ENCODE measurements at places on chromosomes 1 and 21.

- no peak for DNase-seq
These were observed 2.5 kb upstream of the NCF2 start for GRCh38 chr1:183592733-183593132.

DNA sequence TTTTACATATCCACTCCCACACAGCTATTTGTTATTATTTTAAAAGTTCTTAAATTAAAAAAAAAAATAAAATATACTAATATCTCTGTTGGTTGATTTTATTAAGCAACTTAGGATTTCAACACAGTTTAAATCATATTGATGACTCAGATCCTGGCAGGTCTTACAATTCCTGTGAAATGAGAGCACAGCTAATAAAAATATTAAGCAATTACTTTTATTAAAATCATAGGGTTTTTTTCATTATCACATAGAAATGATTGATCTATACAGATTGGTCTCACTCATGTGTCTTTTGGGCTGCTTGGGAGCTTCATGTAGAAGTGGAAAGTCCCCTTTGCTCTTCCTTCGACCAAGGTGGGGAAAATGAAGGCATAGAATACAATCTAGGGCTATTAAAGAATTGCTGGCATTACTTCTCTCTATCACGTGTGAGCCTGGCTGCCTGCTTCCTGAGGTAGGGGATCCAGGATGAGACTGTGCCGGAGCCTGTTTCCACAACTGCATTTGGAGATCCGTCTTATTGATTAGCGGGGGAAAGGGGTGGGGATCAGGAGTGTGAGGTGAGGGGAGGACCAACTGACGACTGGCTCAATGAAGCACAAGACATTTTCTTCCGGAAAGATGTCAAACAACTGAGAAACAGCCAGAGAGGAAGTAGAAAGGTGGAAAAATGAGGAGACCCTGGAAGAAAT lies 858.0 kb downstream of the USP25 start:
- DNase-seq, result no peak

- DNase-seq, result no peak
These were observed 176.9 kb upstream of the PRMT6 start for GRCh38 chr1:106879538-106879937.

GRCh38 chr1:197663162-197663953 lies 111.9 kb downstream of the DENND1B start:
- no peak for DNase-seq

- DNase-seq, result no peak
These were observed 323.0 kb upstream of the ADGRL2 start for GRCh38 chr1:81477710-81478109.

DNA sequence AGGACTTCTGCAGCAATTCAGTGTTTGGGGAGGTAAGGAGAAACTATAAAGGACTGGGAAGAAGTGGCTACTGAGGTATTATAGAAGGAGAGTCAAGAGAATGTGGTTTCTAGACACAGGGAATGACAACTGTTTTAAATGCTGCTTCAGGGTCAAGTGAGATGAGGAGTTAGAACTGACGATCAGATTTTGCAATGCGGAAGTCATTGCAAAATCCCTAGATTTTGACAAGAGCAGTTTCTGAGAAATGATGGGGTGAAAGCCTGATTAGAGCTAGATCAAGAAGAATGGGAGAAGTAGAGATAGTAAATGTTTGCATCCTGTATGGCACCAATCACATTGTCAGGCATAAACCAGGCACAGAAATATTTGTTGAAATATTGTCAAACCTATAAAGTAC lies 4.7 kb upstream of the TSNAX start:
- no peak for DNase-seq

- DNase-seq, result no peak
These were observed 7.0 kb upstream of the POU3F1 start for GRCh38 chr1:38053416-38054091.

DNA sequence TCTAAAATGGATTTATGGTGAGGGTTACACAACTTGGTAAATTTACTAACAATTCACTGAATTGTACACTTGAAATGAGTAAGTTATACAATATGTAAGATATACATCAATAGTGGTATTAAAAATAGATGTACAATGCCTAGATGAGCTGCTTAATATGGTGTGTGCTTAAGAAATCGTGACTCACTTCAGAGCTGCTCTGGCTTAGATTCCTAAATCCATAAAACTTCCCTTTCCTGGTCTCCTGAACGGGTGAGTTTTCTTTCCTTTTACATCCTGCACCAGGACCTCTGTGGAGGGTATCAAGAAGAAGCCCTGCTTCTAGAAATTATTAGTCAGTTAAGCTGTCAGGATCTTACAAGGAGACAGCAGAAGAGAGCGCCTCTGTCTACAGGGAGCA lies 30.4 kb downstream of the H3-3A start:
- no peak for DNase-seq

DNA sequence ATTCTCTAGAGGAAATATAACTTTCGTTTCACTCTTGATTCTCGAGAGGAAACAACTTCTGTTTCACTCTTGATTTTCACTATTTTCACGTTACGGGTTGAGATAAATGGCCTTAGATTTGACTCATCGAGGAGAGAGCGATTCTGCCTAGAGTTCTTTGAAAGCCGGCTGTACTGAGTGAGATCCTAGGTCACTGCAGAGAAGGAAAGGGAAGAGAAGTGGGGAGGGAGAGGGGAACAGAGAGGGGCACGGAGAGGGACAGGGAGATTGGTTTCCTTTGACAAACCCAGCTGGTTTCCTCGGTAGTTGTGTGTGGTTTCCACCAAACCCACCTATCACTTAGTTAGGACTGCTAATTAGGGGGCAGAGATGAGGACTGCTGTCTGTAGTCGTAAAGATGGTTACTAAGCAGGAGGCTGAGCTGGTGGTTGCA lies 21.6 kb upstream of the GPR137B start:
- DNase-seq, result no peak

- DNase-seq, result no peak
These were observed 71.8 kb downstream of the CD58 start for GRCh38 chr1:116498789-116499628.

DNA sequence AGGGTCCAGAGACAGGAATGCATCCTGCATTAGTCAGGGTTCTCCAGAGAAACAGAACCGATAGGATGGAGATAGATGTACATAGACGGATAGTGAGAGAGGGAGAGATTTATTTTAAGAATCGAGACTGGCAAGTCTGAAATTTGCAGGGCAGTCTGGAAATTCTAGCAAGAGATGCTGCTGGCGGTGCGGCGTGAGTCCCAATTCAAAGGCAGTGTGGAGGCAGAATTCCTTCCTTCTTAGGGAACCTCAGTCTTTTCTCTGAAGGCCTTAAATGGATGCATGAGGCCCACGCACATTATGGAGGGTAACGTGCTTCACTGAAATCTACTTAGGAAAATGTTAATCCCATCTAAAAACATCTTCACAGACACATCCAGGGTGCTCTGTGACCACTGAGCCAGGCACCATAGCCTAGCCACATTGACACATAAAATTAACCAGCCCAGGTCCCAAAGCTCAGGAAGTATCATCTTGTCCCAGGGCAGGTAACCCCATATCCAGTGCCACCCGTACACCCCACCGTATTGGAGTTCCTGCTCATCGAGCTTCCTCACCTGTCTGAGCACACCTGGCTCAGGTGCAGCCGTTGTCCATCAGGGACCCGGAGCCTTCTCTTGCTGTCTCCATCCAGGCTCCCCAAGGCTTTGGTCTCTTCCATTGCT lies 9.7 kb upstream of the PKNOX1 start:
- DNase-seq, result no peak

DNA sequence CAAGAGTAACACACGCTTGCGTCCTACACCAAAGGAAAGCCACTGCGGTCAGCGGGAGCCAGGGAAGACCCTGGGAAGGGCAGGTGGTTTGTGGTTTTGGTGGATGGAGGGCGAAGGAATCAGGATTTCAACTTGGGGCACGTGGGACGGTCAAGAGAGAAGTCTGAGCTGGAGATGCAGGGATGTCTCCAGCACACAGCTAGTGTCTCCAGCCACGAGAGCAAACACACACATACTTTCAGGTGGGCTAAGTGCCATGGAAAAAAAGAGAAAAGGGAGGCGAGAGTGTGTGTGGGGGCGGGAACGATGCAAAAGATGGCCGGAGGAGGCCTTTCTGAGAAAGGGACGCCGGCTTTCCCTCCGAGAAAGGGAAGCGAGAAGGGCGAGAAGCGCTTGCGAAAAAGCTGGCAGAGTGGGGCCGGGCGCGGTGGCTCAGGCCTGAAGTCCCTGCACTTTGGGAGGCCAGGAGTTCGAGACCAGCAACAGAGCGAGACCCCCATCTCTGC lies 1.4 kb upstream of the SRRM1 start:
- DNase-seq, result peak; percentile 19

DNA sequence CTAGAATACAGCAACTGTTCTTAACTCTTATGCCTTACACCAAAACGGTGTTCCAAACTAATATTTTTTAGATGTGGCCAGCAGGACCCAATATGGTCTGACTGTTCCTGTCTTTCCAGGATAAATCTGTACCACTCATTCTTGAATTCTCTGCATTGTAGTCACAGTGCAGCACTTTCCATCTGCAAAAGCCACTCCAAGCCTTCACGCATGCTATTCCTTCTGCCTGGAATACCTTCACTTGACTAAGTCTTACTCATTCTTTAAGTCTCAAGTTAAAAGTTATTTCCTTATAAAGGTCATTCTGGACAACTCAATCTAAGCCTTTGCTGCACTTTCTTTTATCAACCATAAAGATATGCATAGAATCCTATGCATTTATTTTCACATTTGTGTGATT lies 1194.5 kb downstream of the PLA2G4A start:
- DNase-seq, result no peak

DNA sequence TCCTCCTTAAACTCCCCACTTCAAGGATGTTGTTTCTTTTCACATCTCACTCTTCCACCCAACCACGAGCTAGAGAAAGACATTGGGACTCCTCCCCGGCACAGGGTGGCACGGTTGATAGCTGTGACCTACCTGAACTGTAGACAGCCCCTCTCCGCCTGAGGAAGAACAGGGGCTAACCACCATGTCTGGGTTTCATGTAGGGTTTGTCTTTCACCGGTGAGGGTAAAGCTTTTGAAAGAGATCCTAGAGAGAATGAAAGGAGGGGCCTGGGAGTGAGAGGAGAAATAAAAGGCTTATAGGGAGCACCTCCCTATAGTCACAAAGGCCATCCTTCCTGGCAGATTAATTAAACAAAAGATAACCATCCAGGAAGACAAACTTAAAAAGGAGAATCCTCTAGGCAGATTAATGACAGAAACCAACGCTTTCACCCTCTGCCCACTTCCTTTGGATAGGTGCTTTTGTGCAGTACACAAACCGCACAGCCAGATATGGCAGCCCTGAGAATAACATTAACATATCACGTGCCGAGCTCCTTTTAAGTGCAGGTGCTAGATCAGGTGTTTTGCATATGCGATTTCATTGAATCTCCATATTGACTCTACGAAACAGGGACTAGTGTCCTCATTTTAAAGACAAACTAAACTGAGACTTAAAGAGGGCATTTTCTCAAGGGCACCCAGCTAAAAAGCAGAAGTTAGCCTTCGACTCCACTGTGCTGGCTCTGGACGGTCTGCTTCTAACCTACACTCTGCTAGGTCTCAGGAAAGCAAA lies 178.1 kb upstream of the RUNX1 start:
- DNase-seq, result no peak

- DNase-seq, result no peak
These were observed 20.2 kb upstream of the SLC1A7 start for GRCh38 chr1:53162621-53163020.
